Spleen (tissue), 13 donors: ENCODE measurements at places on chromosomes 1 and 21. TPM values are rescaled to one million over a fixed set of nuclear protein-coding genes. Genes with fewer than 3 reads are reported as not detected.

DNA sequence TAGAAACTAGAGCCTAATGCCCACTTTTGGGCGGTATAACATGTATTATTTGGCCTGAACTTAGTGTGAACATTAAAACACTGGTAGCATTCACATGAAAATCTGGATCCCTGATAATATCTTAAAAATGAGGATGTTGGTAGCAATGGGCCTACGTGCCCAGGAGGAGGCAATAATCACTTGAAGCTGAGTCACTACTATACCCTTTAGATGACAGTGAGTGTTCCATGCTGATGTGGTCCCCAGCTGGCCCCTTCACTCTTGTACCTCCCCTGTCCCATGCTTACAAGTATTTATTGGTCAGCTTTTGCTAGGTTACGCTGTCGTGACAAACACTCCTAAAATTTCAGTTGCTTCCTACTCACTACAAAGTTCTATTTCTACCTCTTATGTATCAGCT, 23.0 kb upstream of the POU2F1 start:
- no peak for DNase-seq

Gene KCNJ9
- not detected for total RNA-seq

DNA sequence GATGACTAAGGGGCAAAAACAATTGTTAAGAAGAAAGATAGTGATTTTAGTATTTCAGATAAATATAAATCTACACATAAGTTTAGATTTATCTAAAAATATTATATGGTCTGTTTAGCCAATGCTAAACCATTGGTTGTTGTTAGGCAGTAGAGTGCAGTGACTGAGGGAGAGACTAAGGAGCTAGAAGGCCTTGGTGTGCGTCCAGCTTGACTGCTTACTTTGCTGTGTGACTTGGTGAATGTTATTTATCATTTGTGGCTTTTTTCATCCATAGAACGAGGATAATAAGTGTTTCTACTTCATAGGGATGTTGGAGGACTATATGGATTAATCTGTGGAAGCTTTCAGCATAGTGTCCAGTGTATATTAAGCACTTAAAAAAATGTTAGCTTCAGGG, 264.7 kb upstream of the C1orf105 start:
- DNase-seq: no peak

Gene OSCP1
- total RNA-seq: 1.4 TPM

Gene KRTAP13-2
- not detected for total RNA-seq

DNA sequence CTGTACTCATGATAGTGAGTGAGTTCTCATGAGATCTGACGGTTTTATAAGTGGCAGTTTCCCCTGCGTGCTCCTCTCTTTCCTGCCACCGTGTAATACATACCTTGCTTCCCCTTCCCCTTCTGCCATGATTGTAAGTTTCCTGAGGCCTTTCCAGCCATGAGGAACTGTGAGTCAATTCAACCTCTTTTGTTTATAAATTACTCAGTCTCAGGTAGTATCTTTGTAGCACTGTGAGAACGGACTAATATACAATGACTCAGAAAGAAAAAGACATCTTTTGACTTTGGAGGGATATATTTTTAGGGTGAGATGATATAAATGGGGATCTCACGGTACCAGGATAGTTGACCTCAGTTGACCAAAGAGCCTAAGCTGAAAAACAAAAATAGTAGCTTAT, 74.7 kb upstream of the BACH1 start:
- DNase-seq: no peak

- no peak for DNase-seq
Observed at GRCh38 chr1:193569096-193569982, 382.9 kb upstream of the B3GALT2 start.

GRCh38 chr1:183821309-183821888, 16.5 kb downstream of the RGL1 start:
- DNase-seq: no peak

DNA sequence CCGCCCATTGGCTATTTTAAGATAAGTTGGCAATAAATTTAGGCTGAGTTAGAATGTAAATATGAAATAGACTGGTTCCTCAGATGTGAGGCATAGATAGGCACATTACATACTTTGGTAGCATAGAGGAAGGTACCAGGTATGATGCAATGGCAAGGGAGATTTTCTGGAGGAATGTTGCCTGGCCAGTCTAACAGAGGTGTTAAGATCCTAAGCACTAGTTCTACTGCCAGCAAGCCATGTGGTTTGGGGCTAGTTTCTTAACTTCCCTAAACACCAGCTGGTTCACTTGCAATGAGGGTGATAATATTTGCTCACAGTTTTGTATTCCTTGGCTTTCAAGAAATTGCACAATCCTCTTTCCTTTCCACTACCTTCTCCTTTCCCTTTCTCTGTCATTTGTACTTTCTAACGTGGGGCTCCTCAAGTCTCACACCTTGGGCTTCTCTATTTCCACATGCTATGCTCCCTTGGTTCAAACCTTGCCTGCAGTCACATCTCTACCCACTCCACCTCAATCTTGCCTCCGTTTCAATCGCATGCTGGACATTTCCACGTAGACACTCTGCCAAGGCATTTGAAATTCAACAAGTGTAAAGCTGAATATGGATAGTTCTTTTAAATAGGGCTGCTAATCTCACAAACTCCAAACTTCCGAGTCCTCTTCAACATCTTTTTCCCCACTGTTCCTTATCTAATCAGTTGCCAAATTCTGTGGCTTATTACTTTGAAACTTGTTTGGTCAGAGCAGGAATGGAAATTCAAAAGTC, 4.7 kb upstream of the CD55 start:
- no peak for DNase-seq

- DNase-seq: no peak
Observed at GRCh38 chr1:242585616-242586359, 61.3 kb upstream of the PLD5 start.

DNA sequence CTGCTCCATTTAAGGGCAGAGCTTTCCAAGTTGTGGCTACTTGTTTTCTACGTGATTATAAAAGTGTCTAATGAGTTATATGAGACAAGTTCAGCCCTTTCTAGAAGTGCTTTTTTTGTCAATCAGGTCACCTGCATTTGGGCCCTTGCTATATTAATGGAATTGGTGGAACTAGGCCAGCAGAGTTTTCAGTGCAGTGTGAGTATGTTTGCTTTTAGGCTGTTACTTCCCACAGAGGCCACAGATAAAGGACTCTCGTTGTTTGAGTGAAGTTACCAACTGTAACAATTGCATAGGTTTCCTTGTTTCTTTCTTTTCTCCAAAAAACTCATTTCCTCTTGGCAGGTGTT, 10.9 kb downstream of the SMAP2 start:
- DNase-seq: no peak

DNA sequence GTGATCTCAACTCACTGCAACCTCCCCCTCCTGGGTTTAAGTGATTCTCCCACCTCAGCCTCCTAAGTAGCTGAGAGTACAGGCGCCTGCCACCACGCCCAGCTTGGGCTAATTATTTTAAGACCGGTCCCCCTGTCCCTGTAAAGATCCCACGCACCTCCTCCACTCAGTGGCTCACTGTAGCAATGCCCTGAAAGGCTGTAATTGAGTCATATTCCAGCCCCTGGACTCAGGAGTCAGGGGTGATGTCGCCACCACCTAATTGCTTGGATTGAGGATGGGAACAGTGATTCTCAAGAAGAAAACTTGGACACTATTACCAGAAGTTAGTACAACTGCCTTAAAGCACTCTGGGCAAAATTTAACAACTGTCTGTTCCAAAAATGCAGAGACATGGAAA, 3.1 kb upstream of the EDARADD start:
- DNase-seq: no peak
